ENCODE measurements at places on chromosomes 2 and 18. TPM values are rescaled to one million over a fixed set of nuclear protein-coding genes. Genes with fewer than 3 reads are reported as not detected.

CFLAR gene
- 18.2 TPM for total RNA-seq

NMUR1 gene
- not detected for total RNA-seq

EVA1A gene
- 35.2 TPM for total RNA-seq

PJVK gene
- total RNA-seq = 1.6 TPM

CCDC138 gene
- 7.7 TPM for total RNA-seq

IL36A gene
- total RNA-seq = not detected

CYP26B1 gene
- 1.6 TPM for total RNA-seq
